Stimulated activated CD8-positive, alpha-beta memory T cell treated with anti-CD3 and anti-CD28 coated beads, Interleukin-7, amount 100 ng/mL, for 1 hour (primary cell): ENCODE measurements at places on chromosomes 5 and 9.

- DNase-seq = no peak
Measured at GRCh38 chr5:105504-106070, 13.6 kb downstream of the PLEKHG4B start.

- no peak for DNase-seq
Measured at GRCh38 chr9:92769990-92770359, 5.3 kb upstream of the BICD2 start.

DNA sequence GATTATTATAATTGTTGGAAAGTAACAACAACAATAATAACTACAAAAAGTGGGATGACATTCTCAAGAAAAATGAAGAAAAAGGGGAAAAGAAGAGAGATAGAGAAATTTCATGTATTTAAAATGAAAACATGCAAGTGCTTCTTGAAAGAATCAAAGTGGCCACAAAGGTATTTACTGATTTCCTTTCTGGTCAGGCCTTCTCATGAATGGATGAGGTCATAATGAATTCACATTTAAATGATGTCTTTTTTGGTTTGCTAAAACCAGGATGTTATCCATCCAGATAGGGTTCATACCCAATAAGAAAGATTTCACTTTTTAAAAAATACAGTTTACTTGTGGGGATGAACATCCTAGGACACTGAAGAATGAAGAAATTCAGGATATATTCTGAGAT, 446.4 kb upstream of the PTGER4 start:
- no peak for DNase-seq

- no peak for DNase-seq
Measured at GRCh38 chr5:6399980-6400910, 21.9 kb upstream of the MED10 start.

DNA sequence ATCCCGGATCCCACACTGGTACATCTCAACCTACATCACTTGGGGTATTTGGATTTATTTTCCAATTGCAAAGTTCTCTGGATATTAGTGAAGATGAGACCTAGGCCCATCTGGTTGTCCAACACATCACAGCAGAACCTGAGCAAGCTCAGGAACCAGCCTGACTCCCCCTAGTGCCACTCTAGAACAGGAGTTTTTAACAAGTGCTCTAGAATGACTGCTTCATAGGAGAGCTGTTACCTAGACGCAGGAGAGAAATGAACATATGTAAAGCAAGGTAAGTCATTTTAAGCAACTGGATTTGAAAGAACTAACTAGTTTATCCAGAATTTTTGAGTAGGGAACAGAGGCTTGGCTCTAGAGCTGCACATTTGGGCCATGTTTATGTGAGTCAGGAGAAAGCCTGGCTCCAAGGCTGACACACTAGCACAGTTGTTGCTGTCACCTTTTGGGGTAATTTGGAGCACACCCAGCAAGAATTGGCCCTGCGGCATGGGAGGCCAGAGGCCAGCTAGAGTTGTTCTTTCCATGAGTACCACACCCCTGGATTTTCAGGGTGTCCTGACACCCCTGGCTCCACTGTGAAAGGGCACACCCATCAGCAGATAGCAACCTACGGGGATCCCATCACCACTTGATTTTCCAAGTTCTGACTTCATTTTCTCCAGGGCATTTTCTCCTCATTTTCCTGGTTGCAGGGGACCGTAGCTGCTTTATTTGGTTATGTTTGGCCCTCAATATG, 110.9 kb upstream of the LPAR1 start:
- no peak for DNase-seq

- no peak for DNase-seq
Measured at GRCh38 chr9:32004431-32005076, 379.9 kb upstream of the ACO1 start.

GRCh38 chr5:151234476-151235238, 10.8 kb upstream of the CCDC69 start:
- DNase-seq = no peak

DNA sequence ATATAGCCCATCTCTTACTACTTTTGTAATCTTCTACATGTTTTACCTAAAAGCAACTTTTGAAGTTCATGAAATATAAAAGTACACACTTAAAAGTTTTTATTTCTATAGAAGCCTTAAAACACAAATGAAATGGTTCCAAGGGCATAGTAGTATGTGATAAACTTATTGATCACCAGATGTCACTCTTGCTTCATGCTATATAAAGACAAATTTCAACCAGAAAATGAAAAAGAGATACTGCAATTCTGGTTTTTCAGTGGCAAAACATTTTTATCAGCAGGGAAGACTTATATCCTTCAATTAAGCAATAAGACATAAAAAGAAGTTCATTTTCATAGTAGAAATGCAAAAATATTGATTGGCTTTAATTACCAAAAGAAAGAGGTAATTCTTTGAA, 69.4 kb upstream of the FBXL17 start:
- DNase-seq = no peak

GRCh38 chr5:145407300-145408047, 427.7 kb downstream of the PRELID2 start:
- DNase-seq = no peak

DNA sequence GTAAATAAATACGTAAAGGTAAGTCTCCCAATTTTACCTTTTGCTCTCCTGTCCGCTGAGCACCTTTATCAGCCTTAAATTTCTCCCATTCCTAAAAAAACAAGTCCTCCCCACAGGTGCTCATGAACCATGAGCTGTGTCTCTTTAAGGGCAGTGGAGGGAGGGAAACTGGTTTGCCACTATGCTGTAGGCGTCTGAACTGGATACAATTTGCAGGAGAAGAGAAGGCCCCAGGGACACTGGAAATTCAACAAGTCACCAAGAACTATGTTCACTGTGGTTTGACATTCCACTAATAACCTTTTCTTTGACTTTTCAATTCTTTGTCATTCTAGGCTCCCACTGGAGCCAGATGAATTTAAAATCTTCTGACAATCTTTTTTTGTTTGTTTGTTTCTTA, 72.2 kb downstream of the LHFPL2 start:
- DNase-seq = no peak
